ENCODE measurements at places on chromosomes 4 and X.
A peak's percentile ranks its signal among the peaks of the same experiment; 100 is the strongest.

DNA sequence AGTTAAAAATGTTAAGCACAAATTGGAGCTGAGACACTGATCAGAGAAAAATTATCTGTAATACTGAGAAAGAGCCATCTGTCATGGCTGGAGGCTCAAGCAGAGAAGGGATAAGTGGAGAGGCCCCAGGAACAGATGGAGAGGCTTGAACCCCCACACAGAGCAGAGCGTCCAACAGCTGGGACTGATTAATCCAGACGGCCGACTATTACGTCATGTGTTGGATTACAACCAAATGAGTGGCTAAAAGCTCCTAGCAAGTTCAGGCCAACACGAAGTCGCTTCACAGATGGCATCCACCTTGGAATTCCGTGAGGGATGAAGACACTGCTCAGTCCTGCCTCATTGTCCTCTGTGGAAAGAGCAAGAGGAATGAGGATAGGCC, 57.7 kb upstream of the ATXN3L start:
- no peak for DNase-seq

DNA sequence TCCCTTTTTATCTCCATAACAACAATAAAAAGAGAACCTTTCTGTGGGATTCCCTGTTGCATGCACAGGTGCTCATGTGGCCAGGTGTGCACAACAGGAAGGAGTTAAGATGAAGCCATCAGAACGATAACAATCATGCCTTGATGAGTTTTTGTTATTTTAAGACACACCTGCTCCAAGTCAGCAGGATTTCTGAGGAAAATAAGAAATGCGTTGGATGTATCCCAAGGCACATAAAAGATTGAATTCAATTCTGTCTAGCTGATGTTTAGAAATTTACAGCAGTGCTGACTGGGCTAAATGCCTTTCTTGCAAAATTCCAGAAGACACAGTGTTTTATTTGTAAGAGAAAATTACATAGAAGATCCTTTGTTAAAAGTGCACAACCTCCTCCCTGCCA, 1678.2 kb downstream of the ARAP2 start:
- DNase-seq, result no peak

DNA sequence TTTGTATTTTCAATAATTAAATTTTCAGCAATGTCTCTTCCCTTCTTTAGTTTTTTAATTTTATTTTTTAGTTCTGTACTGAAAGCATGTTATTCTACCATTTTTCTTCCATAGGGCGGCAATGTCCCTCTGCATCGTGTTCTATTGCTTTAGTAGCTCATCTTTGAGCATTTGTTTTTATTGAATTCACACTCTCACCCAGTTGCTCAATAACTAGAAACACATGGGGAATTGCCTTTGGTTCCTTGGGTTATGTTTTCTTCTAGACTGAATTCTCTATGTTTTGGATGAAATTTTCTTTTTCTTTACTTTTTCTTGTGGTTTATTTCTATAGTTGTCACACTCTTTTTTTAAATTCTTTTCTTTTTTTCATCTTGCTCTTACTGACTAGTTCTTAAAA, 233.8 kb upstream of the LDB2 start:
- DNase-seq, result no peak

DNA sequence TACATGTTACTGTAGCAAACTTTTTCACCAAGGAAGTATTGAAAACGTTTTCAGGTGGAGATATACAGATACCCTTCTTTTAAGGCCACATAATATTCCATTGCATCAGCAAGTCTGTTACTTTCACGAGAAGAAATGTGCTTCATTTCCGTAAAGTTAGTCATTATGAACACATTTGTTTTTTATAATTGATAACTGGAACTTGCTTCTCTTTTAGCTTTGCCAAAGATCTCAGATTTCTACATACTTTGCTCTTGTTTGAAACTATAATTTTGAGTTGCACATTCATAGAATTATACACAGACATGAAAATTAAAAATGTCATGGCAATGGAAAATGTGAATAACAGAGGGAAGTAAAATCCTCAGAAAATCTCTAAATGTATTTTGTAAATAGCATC, 128.7 kb upstream of the GIMD1 start:
- no peak for DNase-seq

DNA sequence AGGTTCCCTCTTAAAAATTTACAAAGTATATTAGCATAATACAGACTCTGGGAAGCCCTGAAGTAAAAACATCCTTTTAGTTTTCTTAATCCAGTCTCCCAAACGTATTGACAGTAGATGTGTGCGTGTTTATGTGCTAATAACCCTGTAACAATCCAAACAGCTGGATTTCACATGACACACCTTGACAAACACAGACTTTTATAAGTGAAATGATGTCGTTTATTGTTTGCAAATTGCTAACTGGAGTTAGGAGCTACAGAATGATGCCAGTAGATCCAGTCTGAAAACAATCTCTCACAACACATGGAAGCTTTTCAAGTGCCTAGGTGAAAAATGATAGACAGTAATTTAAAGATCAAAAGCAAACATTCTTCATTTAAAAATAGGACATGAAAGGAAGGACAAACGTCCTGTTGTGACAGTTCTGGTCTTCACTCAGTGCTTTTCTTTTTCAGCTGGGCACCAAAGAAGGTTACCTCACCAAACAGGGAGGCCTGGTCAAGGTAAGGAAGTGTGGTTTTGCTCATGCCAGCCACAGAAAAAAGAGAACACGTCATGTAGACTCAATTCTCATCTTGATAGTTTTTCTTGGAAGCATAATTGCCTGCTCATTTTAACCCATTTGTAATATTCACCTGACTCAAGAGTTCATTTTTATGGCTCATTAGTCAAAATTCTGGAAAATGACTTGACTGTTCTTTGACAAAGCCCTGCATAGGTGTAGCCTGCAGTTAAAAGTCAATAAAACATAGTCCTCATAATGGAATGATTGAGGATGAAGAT, 32.9 kb downstream of the LAMTOR3 start:
- no peak for DNase-seq

GRCh38 chr4:2754848-2755819, 1.0 kb downstream of the TNIP2 start:
- no peak for DNase-seq

DNA sequence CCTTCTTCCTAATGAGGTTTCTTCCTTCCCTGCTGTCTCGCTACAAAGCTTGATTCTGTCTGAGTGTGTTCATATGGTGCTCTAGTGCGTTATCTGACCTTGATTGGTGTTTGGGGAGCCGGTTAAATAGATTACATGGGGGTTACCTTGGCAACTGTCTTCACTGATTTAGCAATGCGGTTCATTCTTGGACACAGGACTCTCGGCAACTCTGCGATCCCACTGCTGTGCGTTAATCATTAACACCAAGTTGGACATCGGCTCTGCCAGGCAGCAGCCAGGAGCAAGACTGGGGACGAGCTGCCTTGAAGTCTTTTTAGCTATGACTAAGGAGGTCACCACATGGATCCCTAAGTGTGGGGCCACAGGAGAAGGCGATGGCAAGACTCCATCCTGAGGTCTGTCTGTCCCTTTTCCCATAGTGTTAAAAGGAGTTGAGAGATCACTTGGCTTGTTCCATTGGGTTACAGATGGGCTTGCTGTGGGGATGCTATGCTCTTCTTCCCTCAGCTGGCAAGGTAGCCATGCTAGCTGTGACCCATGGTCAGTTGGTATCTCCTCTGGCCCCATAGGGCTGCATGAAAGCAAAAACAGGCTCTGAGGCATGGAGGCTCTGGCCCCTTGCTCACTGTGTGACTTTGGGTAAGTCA, 93.4 kb upstream of the MAMLD1 start:
- peak; percentile 92 for DNase-seq

DNA sequence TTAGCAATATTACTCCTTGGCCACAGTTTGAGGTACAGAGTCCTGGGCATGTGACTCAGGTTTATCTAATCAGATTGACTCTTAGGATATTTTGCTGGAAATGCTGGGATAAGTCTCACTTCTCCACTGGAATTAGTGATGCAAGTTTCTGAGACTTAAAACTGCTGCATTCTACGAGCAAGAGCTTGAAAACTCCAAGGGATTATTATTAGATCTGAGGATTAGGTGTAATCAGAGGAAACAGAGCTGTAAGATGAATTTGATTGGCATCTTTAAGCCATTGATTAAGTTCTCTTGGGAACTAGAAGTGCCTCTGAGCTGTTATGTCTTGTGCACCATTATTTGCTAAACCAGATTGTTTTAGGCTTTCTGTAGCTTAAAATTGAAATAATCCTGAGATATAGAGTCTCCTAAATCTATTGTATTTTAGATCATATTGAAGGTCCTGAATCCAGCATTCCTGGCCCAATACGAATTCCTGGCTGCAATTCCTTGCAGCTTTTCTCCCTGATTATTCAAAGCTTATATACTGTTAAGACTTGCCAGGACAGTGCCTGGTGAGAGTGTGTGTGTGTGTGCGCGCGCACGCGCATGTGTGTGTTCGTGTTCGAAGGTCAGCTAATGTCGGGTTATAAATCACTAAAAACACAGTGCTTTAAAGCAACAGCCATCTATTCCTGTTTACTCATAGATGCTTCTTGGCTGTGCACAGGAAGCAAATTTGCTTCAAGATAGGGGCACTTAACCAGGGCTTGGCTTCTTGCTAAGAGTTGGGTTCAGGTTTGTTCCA, 735.1 kb downstream of the STIM2 start:
- DNase-seq, result no peak

GRCh38 chr4:6437826-6438238, 34.6 kb downstream of the PPP2R2C start:
- no peak for DNase-seq

DNA sequence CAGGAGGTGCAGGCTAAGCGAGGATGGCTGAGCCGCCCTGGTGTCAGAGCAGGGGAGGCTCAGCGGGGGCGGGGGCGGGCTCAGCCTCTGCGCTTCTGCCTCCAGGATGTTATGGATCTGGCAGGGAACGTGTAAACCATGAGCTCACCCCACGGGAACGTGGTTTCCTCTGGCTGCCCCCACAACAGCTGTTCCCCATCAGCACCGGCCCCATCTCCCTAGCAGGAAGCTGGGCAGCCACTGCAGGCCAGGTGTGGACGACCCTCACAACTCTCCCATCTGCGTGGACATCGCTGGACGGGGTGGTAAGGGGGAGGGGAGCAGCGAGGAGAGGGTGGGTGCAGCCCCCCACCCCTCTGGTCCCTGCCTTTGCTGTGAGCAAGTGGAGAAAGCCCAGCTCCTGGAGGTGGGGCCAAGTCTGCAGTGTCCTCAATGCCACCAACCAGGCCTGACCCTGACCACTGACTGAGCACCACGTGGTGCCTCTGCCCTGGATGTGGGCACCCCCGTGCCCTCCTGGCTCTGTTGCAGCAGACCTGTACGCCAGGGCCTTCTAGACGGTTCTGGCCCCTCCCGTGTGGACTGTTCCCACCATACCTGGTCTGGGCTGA, 28.1 kb upstream of the SPON2 start:
- DNase-seq, result no peak

GRCh38 chr4:183995570-183995969, 90.5 kb downstream of the STOX2 start:
- DNase-seq, result no peak

DNA sequence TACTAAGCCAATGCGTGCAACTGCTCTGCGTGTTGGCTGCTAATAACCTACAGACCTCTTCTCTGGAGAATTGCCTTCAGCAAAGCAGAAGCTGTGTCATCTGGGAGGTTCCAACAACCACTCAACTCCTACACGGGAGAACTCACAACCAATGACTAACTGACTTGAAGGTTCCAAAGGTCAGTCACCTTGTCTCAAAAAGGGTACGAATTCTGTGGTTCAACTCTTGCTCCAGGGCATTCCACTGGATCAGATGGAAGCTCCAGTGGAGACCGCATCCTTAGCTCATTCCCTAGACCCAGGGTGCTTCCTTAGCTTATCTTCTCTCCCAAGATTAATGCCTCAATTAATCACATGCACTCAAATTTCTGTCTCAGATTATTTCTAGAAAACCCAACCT, 222.7 kb downstream of the CHIC2 start:
- DNase-seq, result no peak

GRCh38 chrX:154417157-154417556, 5.8 kb downstream of the TAFAZZIN start:
- no peak for DNase-seq

- no peak for DNase-seq
Measured at GRCh38 chrX:130895299-130895698, 7.7 kb downstream of the ENOX2 start.

DNA sequence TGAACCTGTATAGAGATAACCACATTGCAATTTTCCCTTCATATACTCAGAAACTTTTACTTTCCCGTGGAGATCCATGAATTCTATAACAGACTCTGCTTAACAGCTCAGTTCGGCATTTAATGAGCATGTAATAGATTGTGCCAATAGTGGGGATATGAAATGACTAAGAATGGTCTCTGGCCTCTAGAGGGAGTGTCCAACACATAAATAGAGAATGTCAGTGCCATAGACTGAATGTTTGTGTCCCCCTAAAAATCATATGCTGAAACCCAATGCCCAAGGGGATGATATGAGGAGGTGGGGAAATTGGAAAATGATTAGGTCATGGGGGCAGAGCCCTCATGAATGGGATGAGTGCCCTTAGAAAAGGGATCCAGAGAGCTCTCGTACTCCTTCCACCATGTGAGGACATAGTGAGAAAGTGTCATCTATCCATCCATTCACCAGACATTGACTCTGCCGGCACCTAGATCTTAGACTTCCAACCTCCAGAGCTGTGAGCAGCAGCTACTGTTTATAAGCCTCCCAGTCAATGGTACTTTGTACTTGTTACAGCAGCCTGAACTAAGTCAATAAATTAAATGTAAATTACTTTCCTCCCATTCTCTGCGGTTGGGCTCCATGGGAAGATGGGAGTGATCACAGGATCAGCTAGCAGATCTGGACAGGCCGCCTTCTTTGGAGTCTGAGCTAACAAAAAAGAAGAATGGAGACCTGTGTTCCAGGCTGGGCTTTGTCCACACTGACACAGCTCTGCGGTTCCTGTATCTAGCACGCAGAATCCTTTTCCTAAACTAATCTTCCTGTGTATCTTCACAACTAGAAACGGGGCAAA, 28.1 kb upstream of the HPSE start:
- peak; percentile 96 for DNase-seq

DNA sequence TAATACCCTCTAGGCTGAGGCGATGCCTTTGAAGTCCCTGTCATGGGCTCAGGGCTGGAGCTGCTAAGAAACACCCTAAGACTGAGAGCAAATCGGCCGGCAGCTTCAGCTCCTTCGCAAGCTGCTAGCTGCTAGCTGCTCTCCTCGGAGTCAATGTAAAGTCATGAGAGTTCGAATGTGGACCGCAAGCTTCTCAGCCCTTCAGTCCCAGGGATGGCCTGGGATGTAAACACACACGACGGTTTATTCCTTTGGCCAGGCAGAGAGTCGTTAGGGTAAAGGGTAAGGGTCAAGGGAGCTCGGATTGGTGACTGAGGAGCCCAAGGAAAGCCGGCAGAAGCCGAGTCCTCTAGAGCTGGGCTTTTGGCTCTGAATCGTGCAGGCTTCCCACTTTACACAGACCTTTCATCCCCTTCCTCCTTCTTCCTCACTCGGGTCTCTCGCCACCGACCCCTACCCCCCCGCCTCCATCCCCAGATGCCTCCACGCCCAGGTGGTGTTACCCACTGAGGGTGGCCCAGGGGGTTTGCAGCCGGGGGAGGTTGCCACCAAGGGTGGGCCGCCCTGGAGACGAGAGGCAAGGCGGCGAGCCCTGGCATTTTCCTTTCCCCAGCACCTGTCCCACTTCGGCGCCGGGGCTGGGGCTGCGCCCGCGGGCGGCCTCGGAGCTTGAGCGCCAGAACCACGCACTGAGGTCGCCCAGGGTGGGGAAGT, 3.1 kb upstream of the BCORL1 start:
- DNase-seq, result no peak

GRCh38 chr4:184028561-184029374, 123.7 kb downstream of the STOX2 start:
- no peak for DNase-seq

GRCh38 chrX:71378732-71379131, 12.6 kb downstream of the TAF1 start:
- DNase-seq, result no peak

GRCh38 chrX:154142950-154143745, 895 bp upstream of the OPN1LW start:
- no peak for DNase-seq
